ENCODE measurements at places on chromosomes 6 and 20.

DNA sequence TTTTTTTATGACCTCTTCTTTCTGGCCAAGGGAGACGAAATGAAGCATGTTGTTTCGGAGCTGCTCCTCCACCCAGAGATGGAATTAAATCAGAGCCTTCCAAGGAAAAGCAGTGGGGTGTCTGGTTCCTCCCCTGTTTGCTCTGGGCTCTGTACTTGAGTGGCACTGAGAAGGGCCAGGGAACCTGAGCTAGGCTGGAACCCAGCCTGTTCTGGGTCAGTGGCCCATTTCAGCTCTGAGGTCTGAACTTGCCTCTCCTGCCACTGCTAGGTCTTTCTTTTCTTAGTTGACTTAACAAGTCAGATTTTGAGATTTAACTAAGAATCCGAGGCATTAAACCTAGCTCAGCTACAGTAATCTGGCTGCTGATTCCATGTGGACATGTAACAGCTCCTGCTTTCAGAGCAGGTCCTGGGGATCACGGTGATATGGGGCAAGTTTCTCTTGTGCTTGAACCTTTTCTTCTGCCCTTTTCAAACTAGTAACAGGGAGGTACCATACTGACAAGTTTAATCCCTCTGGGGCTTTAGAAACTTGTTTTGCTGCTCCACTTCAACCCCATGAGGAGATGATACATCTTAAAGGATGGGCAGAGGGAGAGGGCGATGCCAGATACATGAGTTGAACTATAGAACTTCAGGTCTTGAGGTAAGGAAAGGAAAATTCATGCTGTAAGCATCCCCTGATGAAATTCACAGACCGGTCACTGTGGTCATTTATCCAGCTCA, 101.1 kb downstream of the SLC24A3 start:
- DNase-seq, result no peak

GRCh38 chr20:12294678-12295077, 377.0 kb downstream of the BTBD3 start:
- DNase-seq, result no peak

GRCh38 chr6:112485827-112486212, 138.7 kb downstream of the RFPL4B start:
- no peak for DNase-seq

DNA sequence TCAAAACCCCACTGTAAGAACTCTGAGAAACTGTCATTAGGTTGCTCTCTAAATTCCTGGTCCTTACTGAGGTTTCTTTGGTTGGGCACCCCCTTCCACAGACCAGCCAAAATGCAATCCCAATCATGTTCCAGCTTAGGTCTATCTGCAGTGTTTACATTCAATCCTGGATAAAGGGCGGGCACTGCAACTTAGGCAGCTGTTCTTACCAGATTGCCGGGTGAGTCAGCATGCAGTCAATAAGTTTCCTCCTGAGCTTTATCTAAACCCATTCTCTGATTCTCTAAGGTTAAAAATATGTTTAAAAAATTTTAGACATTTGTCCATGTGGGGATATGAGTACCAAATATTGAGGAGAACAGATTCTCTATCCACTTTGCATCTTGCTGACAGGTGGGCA, 197.8 kb downstream of the HAO1 start:
- no peak for DNase-seq

- no peak for DNase-seq
Observed at GRCh38 chr20:21099751-21100577, 6.2 kb downstream of the LINC00237 start.

DNA sequence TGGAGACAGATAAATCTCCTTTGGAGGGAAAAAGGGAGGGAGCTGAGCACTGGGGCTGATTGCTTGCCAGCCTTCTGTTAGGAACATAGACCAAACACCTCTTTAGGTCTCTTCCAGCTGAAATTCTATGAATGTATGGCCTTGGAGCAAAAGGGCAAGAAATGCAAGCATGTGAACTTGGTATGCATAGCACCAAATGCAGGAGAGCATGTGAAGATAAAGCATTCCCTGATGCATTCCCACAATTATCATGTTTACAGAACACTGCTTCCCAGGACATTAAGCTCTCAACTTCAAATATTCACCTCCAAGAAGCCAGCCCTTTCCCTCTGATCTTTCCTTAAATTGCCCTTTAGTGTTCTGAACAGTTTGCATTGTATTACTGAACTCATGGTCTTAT, 15.6 kb downstream of the RIPOR2 start:
- no peak for DNase-seq

GRCh38 chr20:63316502-63316921, 23.5 kb downstream of the COL20A1 start:
- DNase-seq, result no peak

- DNase-seq, result no peak
Observed at GRCh38 chr20:9506280-9506821, 8.0 kb upstream of the LAMP5 start.

- no peak for DNase-seq
Observed at GRCh38 chr20:62524505-62524911, 48.7 kb upstream of the GATA5 start.

DNA sequence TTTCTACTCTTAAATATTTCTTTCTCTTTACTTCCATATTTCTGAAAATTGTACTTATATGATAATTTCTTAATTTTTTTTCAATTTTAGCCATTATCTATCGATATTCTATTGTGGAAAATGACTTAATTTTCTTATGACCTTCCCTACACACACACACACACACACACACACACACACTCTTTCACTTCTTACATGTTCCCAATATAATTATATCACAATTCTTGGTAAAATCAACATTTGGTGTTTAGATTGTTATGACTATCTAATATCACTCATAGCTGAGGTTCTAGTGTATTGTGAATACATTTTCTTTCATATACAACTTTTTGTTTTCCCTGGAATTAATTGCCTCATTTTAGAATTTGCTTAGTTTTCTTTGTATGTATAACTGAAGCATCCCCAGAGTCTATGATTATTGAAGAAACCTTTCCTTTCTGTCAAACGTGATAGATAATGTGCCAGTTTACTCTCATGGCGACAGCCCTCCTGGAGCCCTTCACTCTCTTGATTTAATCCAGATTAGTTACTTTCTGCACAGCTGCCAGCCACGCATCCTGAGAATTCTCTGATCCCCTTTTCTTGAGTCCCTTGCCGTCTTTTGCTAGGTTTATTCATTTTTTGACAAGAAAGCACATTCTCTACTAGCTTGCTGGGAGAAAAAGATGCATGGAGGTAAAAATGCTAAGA, 63.4 kb downstream of the RNF182 start:
- DNase-seq, result no peak

GRCh38 chr6:154682633-154683125, 50.5 kb upstream of the SCAF8 start:
- DNase-seq, result no peak

- no peak for DNase-seq
Observed at GRCh38 chr6:70124882-70125545, 177.9 kb downstream of the COL9A1 start.

GRCh38 chr6:52337633-52338290, 24.2 kb upstream of the PAQR8 start:
- no peak for DNase-seq

- DNase-seq, result no peak
Observed at GRCh38 chr20:32976746-32977145, 27.5 kb downstream of the SUN5 start.

DNA sequence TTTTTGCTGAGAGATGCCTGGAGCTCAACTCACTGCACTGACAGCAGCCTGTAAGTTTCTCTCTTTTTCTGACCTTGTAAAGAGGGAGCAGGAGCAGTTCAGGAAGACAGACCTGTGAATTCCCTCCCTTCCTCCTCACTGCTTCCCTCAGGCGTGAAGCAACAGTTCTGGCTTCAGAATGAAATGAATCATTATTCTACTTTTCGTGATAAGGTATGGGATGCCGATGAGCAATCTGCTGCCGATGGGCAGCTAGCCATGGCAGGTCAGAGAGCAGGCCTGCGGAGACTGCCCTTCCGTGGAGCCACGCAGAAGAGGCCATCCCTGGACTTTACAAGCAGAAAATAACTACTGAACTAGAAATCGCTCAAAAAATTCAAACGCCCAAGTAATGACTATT, 426.5 kb upstream of the RNF217 start:
- DNase-seq, result no peak

GRCh38 chr20:50519036-50519762, 9.0 kb downstream of the PTPN1 start:
- no peak for DNase-seq

DNA sequence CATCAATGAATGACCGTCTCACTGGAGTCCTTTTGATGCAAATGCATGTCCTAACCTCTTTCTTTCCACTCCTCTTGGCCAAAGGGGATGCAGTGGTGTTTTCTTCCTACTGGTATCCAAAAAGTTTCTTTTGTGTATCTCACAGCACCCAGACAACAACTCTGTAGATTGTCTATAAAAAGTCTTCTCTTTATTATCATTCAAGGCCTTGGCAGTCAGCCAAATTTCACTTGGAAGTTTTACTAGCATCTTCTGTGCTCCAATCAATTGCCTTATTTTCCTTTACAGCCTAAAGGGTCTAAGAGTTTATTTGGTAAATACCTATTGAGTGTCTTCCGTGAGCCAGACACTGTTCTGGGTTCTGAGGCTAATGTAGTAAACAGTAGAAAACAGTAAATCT, 150.2 kb upstream of the RNF217 start:
- no peak for DNase-seq

- DNase-seq, result no peak
Observed at GRCh38 chr6:33201935-33202334, 1.3 kb downstream of the SLC39A7 start.

- no peak for DNase-seq
Observed at GRCh38 chr6:138955262-138955661, 32.8 kb downstream of the REPS1 start.

DNA sequence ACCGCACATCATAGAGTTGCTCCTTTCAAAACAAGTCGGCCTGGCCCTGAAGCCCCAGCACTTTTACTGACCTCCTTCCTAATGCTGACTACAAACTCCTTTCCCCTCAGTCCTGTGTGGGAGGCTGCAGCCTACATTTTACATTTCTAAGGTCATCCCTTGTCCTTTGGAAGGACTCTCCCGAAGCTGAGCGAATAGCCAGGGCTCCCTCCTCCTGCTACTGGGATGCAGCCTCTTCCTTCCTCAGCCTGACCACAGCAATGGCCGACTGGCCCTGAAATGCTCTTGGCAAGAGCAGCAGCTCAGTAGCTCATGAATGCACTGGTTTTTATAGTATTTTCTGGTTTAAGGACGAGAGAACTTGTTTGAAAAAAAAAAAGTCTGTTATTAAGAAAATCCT, 679 bp downstream of the ADGRF5 start:
- no peak for DNase-seq

DNA sequence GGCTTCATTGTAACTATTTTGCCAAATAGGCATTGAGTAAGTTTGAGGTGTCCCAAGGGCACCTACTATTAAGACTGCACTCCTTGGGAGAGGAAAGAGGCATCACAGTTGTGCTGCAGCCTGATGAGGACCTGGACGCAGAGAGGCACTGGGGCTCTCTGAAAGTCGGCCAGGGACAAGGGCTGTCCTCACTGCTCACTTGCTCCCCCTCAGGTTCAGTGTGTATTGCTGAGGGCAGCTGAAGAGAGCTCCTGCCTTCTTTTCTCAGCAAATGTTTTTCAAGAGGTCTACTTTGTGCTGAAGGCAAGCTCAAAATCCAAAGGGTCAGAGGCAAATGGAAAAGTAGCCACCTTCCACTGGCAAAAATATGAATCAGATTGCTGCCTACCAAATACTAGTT, 331.8 kb downstream of the RIMS1 start:
- DNase-seq, result no peak

GRCh38 chr6:162032620-162033019, 694.9 kb downstream of the PRKN start:
- DNase-seq, result no peak

- DNase-seq, result no peak
Observed at GRCh38 chr20:39155971-39156370, 193.8 kb downstream of the DHX35 start.

DNA sequence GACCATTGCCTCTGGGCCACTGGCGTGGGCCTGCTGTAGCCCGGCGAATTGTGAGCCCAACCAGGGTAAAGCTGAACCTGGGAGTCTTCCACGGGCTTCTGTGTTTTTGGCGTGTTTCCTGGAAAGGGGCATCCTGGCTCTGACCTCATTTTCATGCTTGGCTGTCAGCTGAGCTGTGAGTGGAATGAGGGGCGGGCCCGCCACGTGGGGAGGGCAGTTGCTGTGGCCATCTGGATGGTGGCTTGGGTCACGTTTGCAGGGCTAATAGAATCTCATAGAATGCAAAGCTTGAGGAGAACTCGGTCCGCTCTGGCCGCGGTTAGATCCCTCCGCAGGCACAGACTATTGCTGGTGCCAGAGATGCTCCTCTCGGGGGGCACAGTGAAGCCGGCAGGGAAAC, 263.0 kb downstream of the SMOC2 start:
- DNase-seq, result no peak

DNA sequence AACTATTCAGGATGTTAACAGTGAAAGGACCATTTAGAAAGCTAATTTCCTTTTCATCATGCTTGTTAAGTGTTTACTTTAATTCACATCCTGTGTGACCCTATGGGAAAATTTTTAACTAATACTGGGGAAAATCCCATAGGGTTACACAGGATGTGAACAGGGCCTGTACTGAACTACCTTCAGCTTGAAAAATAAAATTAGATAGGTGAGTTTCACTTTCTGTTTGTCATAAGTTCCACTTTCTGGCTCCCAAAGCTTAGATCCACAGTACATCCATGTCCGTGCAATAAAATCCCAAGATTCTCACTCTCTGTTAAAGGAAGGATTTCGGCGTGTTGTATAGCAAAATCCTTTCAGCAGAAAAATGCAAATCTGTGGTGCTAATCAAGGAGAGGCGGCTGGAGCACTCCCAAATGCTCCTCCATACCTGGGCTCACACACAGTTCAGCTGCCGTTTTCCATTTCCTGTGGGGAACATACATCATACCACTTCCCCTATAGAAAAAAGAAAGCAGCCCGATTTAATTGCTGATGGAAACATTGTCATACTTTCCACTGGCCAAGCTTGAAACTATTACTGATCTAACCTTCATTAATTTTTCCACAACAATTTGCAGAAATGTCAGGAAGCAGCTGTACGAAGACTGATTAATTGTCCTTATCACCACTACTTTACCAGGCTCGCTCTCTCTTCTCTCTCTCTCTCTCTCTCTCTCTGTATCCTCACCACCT, 125.2 kb downstream of the HIVEP2 start:
- no peak for DNase-seq

DNA sequence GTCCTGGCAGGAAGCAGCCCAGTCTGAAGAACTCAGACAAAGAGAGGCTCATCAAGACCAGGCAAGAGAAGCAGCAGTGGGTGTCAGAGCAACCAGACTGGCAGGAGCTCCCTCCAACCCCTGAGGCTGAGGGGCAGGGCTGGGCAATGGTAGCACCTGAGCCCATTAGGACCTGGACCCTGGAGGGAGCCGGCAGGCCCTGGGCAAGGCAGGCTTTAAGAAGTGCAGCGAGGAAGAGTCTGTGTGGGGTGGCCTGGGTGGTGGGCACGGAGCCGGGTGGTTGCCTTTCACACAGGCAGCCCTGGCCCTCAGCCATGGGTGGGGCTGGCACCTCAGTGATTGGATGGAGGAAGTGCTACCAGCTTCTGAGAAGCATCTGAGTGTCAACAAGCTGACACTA, 33.1 kb upstream of the IRF4 start:
- no peak for DNase-seq

- DNase-seq, result no peak
Observed at GRCh38 chr6:53524455-53524815, 20.5 kb downstream of the GCLC start.

GRCh38 chr6:111033628-111034289, 51.9 kb downstream of the RPF2 start:
- DNase-seq, result no peak

All from NCI-H187 treated with DMSO at 0.1 percent for 48 hours (cell line).